ENCODE measurements at places on chromosomes 1 and 21. TPM values are rescaled to one million over a fixed set of nuclear protein-coding genes. Genes with fewer than 3 reads are reported as not detected.

The TSPEAR gene
- not detected for polyA plus RNA-seq

The RGSL1 gene
- not detected for polyA plus RNA-seq

The PLA2G2D gene
- not detected for polyA plus RNA-seq

The ERICH3 gene
- polyA plus RNA-seq = not detected

The SPSB1 gene
- 15.1 TPM for polyA plus RNA-seq

The PODN gene
- polyA plus RNA-seq = 54.5 TPM

The FAM43B gene
- 0.02 TPM for polyA plus RNA-seq

The ESRRG gene
- polyA plus RNA-seq = 0.05 TPM

The ARHGEF10L gene
- polyA plus RNA-seq = 12.5 TPM

The GPR161 gene
- polyA plus RNA-seq = 20.4 TPM

The DDR2 gene
- polyA plus RNA-seq = 282 TPM

The FAAH gene
- polyA plus RNA-seq = 1.8 TPM

The KIRREL1 gene
- 51.8 TPM for polyA plus RNA-seq

The TRIM67 gene
- 0.01 TPM for polyA plus RNA-seq

The UBASH3A gene
- not detected for polyA plus RNA-seq

The CAP1 gene
- polyA plus RNA-seq = 769 TPM

The CDK11A gene
- polyA plus RNA-seq = 5.6 TPM

The RIMKLA gene
- 0.01 TPM for polyA plus RNA-seq

The FCRL5 gene
- polyA plus RNA-seq = not detected

The SLAMF9 gene
- polyA plus RNA-seq = not detected

The RNF186 gene
- not detected for polyA plus RNA-seq

The PERM1 gene
- polyA plus RNA-seq = not detected

The HJV gene
- not detected for polyA plus RNA-seq

The CHIA gene
- polyA plus RNA-seq = not detected

The HCRTR1 gene
- polyA plus RNA-seq = not detected

The UBXN10 gene
- polyA plus RNA-seq = not detected

The HMCN1 gene
- 16.2 TPM for polyA plus RNA-seq

The AMY1B gene
- polyA plus RNA-seq = not detected

The PTAFR gene
- 0.20 TPM for polyA plus RNA-seq

The CD48 gene
- not detected for polyA plus RNA-seq

The FNBP1L gene
- polyA plus RNA-seq = 5.5 TPM

The HFM1 gene
- polyA plus RNA-seq = not detected

The SIM2 gene
- not detected for polyA plus RNA-seq

Measured in BJ (cell line).